ENCODE measurements at places on chromosomes 5 and 9.

GRCh38 chr5:150517272-150518152 lies 9.6 kb downstream of the NDST1 start:
- DNase-seq: no peak

DNA sequence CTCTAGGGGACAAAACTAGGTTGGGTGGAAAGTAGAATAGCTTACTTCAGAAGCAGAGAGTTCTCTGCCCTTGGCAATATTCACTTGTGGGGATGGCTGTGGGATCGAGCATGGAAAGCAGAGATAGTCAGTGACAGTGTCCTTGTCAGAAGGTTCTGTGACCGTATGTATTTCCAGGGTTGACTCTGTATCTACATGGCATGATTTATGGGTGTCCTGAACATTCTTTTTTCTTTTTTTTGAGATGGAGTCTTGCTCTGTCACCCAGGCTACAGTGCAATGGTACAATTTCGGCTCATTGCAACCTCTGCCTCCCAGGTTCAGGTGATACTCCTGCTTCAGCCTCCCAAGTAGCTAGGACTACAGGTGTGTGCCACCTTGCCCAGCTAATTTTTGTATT lies 77.4 kb upstream of the LHFPL2 start:
- DNase-seq: no peak

- no peak for DNase-seq
Observed at GRCh38 chr9:92385477-92385876, 18.9 kb downstream of the OGN start.

DNA sequence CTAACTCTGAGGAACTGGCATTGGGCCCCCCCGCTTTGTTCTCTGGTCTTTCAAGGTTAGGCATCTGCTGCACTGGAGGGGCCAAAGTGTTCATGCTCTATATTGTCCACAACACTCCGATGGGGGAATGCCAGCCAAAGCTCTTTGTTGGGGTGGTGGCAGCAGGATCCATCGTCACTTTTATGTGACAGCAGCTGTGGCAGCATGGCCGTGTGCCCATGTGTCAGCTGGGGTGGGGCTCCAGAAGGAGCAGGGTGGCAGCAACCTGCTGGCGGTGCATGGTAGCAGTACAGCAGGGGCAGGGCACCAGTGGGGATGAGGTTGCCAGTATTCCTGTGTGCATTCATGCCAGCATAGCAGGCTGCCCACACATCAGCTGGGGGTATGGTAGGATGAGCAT lies 28.2 kb downstream of the ITGA2 start:
- no peak for DNase-seq

Measured in germinal center (tissue), 1 donor.